Hematopoietic multipotent progenitor cell (in vitro differentiated cells): ENCODE measurements at places on chromosomes 12 and 14. TPM values are rescaled to one million over a fixed set of nuclear protein-coding genes. Genes with fewer than 3 reads are reported as not detected.

Gene SCARB1
- total RNA-seq = 28.0 TPM

Gene KCNJ8
- 0.27 TPM for total RNA-seq

DNA sequence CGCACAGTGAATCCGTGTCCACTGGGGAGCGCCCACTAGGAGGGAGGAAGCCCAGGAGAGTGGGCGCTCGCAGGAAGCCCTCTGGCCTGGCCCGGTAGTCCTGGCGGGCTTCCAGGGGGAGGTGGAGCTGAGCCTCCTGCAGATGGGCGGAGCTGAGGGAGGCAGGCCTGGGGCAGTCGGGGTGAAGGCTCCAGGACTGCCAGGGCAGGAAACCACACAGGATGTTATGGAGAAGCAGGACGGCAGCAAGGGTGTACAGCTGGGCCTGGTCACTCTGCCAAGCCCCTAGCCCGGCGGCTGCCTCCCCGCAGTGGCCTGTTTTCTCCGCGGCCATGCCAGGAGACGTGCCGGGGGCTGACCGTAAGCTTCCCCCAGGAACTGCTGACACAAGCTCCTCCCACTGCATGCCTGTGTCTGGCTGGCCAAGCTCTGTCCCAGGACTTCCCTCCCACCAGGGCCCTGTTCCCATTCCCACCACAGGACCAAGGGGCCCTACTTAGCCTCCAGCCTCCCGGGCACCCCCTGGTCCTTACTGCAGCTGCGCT is 143.4 kb upstream of the C14orf180 start:
- DNase-seq = peak; percentile 29

DNA sequence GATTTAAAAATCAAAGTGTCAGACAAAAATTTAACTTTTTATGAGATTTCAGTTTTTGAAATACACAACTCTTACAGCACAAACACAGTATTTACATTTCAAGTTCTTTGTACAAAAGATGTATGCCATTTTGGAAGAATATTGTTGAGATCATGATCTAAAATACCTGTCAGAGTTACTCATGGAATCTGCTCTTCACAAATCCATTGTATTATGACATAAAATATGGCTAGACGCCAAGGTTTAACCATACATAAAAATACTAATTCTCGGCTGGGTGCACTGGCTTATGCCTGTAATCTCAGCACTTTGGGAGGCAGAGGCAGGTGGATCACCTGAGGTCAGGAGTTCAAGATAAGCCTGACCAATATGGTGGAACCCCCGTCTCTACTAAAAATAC is 6.2 kb upstream of the SYCP3 start:
- no peak for DNase-seq

DNA sequence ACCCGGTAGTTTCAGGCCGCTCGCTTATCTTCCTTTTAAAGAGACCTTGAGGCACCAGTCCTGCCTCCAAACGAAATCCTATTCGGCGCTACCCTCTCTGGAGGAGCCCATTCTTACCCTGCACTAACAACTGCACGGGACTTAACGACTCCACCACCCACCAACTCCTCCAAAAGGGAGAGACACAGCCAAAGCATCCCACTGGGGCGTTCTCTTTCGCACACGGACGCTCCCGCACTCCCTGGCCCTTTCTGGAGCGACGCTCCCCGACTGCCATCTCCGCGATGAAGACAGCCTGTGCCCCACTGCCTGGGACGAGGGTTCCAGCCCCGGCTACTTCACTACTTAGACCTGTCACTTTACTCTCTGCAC is 650 bp downstream of the GALC start:
- DNase-seq = no peak

- no peak for DNase-seq
Measured at GRCh38 chr14:62289471-62289870, 527.3 kb downstream of the SNAPC1 start.

GRCh38 chr14:50400461-50400860 is 3.8 kb upstream of the CDKL1 start:
- DNase-seq = no peak

DNA sequence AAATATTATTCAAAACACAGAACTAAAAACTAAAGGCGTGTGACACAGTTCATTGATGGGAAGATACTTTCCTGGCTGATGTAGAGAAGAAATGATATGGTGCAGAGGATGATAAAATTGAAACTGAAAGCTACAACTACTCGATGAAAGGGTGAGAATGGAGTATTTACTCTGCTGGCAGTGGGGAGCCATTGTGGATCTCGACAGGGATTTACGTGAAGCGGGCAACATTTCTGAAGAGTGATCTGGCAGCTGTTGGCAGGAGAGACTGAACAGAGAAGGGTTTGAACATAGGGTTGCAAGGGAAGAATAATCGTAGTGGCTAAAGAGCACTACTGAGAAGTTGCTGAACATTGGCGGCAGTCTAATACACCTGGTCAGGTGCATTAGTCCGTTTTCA is 464.9 kb downstream of the PDZRN4 start:
- no peak for DNase-seq

- DNase-seq = no peak
Measured at GRCh38 chr12:2482938-2483660, 311.7 kb upstream of the FKBP4 start.

GRCh38 chr12:68203460-68203875 is 22.1 kb downstream of the IL26 start:
- DNase-seq = no peak

DNA sequence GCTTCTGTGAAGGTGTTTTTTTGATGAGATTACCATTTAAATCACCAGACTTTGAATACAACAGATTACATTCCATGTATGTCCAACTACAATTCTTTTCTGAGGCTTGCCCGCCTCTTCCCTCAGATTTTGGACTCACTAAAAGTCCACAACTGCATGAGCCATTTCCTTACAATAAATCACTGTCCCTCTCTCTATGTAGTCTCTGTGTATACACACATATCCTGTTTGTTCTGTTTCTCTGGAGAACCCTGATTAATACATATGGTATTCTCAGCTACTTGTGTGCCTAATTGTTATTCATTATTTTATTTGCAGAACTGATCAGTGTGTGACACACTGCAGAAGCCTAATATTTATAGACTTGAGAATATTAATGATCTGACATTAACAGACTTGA is 2.4 kb upstream of the MIPOL1 start:
- DNase-seq = no peak

GRCh38 chr12:127262615-127263014 is 1004.4 kb upstream of the TMEM132C start:
- DNase-seq = no peak

- no peak for DNase-seq
Measured at GRCh38 chr12:106386813-106387535, 29.4 kb downstream of the POLR3B start.
